ENCODE measurements at places on chromosomes 13 and 19. TPM values are rescaled to one million over a fixed set of nuclear protein-coding genes. Genes with fewer than 3 reads are reported as not detected.

The ATP8B3 gene
- total RNA-seq, result 9.6 TPM

DNA sequence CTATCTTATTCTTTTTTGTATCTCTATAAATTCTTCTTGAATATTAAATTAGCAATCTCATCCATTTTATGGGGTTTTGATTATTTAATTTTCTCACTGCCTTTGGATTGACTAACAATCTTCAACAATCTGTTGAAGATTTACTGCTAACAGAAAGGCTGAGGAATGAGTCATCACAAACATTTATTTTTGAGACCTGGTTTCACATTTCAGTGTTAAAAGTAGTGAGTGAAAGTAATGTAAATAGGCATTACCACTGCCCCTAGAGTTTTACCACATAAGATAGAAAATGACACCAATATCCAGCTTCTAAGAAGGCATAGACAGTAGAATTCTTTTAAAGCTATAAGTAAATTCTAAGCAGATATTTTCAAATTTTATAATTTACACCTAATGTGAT is 472.8 kb downstream of the OLFM4 start:
- no peaks in the 10 kb centered on the region for H3K27me3 ChIP-seq
- H3K27ac ChIP-seq, result no peak overlapping the region
- H3K4me1 ChIP-seq, result no peaks in the 10 kb centered on the region
- H3K36me3 ChIP-seq, result no peaks in the 10 kb centered on the region
- H3K4me3 ChIP-seq, result no peak overlapping the region

- DNase-seq, result no peak
- no peak overlapping the region for H3K27ac ChIP-seq
- no peak overlapping the region for H3K4me3 ChIP-seq
- H3K27me3 ChIP-seq, result no peaks in the 10 kb centered on the region
These were observed 33.6 kb downstream of the MTMR6 start for GRCh38 chr13:25253702-25254101.

DNA sequence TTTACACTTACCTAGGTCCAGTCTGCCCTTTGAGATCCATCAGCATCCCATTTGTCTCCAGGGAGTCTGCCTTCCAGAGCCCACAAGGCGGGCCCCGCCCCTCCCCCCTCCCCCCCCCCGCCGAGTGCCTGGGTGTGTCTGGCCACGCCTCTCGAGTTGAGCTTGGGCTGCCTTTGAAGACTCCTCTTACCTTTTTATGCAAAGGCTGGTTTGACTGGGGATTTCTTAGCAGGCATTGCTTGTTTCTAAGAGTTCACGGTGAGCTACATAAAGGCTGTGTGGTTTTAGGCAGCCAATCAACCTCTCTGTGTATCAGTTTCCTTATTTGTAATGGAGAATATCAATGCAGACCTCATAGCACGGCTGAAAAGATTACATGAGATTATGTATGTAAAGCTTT is 11.3 kb downstream of the GPR12 start:
- H3K27me3 ChIP-seq, result peaks cover 23% of the 10 kb centered on the region
- no peak overlapping the region for H3K4me3 ChIP-seq
- no peaks in the 10 kb centered on the region for H3K36me3 ChIP-seq
- no peak for DNase-seq
- no peak overlapping the region for H3K27ac ChIP-seq
- peaks cover 5% of the 10 kb centered on the region for H3K4me1 ChIP-seq

The PCDH8 gene
- not detected for total RNA-seq

DNA sequence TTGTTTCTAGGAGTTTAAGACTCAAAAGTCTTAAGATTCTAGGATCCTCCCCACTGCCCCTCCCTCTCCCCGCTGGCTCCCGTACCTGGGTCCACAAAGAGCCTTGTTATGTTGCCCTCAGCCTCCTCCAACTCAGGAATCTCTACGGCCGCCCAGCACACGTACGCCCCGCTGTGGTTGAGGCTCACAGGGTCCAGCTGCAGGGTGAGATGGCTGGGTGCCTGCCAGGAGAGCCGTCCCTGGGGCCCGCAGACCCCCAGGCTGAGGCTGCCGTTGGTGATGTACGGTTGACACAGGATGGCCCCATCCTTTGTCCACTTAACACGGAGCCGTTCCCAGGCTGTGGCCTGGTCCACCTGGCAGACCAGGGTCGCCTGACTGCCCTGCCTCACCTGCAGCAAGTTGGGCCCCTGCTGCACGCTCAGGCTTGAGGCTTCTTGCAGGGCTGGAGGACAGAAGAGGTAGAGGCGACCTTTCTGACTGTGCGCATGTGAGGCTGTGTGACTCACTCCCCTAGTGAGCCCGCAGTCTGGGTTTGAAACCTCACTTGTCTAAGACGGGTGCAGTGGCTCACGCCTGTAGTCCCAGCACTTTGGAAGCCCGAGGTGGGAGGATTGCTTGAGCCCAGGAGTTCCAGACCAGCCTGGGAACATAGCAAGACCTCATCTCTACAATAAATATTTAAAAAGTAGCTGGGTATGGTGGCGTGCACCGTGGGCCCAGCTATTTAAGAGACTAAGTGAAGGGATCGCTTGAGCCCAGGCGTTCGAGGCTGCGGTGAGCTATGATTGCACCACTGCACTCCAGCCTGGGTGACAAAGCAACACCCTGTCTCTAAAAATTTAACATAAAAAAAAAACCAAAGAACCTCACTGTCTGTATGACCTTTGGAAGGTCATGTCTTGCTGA is 4.0 kb downstream of the TMIGD2 start:
- H3K36me3 ChIP-seq, result no peaks in the 10 kb centered on the region
- DNase-seq, result peak; percentile 46
- peaks cover 20% of the 10 kb centered on the region for H3K4me1 ChIP-seq
- H3K4me3 ChIP-seq, result no peak overlapping the region
- H3K27ac ChIP-seq, result no peak overlapping the region
- H3K27me3 ChIP-seq, result no peaks in the 10 kb centered on the region

- H3K36me3 ChIP-seq, result peaks cover 44% of the 10 kb centered on the region
- H3K27ac ChIP-seq, result peak overlapping the region; percentile 96
- no peaks in the 10 kb centered on the region for H3K27me3 ChIP-seq
- peaks cover 80% of the 10 kb centered on the region for H3K4me1 ChIP-seq
- peak; percentile 96 for DNase-seq
- peak overlapping the region; percentile 96 for H3K4me3 ChIP-seq
These were observed 1.4 kb upstream of the CCDC97 start for GRCh38 chr19:41308450-41309179.
